WTC11 (cell line): ENCODE measurements at places on chromosomes 16 and 17. TPM values are rescaled to one million over a fixed set of nuclear protein-coding genes. Genes with fewer than 3 reads are reported as not detected.
A peak's percentile ranks its signal among the peaks of the same experiment; 100 is the strongest.

DNA sequence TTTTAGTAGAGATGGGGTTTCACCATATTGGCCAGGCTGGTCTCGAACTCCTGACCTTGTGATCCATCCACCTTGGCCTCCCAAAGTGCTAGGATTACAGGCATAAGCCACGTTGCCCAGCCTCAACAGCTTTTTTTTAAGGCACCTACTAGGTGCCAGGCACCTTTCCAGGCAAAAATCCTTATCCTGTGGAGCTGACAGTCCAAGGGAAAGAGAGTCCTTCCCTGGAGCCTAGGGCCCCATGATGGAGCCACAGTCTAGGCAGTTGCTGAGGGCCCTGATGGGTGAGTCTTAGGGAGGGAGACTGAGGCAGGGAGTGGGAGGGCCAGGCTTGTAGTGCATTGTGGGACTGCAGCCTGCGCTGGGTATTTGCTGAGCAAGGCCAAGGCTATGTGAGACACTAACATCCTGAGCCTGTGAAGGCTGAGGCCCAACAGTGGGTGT is 79.6 kb upstream of the TOB1 start:
- DNase-seq = no peak

PIK3R5 gene
- 5.9 to 7.5 TPM (median 5.9 TPM) in 3 replicates for total RNA-seq

- DNase-seq = peak; percentile 95
These were observed 20.3 kb upstream of the ZNF287 start for GRCh38 chr17:16589097-16589969.

DNA sequence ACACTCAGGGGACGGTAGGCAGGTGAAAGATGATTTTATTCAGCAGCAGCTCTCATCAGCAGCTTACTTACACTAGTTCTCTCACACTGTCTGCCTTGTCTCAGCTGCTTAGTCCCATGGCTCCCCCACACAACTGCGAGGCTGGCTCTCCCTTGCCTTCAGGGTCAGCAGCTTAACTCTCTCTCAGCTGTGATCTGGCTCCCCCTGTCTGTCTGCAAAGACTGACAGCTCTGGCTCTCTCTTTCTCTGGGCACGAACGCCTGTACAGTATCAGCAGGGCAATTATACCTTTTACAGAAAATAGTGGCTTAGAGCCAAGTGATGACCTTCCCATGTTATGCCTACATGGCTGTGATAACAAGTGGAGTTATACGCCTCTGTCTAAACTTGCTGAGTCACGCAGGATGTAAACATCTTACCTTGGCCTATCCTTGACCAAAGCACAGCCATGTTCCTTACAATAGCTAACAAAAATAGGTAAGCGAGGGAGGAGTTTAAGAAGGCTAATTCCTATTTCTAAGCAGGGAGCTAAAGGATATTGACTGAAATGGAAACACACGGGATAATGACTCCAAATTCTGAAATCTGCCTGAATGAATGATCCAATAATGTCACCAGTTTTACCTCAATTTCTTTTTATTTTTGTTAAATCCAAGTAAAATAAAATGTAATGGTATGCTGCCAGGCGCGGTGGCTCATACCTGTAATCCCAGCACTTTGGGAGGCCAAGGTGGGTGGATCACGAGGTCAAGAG is 1.1 kb upstream of the NDUFAB1 start:
- peak; percentile 52 for DNase-seq

DNA sequence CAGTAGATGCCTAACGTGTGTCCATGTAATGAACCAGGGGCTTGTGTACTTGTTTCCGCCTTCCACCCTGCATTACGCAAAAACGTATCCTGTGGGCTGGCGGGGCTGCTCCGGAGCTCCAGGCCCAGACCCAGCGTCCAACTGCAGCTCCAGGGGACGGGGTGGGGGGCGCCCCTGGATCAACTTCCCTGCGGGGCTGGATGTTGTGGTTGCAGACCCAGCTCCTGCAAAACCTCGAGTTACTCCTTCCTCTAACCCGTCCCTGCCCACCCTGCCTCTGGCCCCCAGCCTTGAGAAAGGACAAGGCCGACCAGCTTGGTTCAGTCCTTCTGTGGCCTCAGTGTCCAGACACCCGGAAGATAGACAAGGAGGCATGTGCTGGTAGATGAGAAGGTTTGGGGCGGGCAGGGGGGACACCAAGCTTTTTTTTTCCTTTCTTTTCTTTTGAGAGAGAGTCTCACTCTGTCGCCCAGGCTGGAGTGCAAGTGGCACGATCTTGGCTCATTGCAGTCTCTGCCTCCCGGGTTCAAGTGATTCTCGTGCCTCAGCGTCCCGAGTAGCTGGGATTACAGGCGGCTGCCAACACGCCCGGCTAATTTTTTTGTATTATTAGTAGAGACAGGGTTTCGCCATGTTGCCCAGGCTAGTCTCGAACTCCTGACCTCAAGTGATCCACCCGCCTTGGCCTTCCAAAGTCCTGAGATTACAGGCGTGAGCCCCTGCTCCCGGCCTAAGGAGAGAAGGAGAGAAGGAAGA is 731 bp upstream of the EXOC7 start:
- no peak for DNase-seq

JPH3 gene
- 37.9 to 41.2 TPM (median 39.0 TPM) in 3 replicates for total RNA-seq

DNA sequence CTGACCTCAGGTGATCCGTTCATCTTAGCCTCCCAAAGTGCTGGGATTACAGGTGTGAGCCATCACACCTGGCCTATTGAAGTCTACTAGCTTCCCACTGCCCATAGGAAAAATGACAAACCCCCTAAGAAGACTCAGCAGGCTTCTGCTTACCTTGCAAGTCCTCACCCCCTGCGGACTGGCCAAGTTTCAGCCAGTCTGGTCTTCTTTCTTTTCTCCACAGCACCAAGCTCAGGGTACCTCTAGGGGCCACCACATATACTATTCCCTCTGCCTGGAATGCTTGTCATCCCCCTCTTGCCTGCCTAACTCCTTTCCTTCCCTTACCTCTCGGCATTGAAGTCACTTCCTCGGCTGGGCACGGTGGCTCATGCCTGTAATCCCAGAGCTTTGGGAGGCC is 31.2 kb downstream of the ABCC3 start:
- no peak for DNase-seq

DNA sequence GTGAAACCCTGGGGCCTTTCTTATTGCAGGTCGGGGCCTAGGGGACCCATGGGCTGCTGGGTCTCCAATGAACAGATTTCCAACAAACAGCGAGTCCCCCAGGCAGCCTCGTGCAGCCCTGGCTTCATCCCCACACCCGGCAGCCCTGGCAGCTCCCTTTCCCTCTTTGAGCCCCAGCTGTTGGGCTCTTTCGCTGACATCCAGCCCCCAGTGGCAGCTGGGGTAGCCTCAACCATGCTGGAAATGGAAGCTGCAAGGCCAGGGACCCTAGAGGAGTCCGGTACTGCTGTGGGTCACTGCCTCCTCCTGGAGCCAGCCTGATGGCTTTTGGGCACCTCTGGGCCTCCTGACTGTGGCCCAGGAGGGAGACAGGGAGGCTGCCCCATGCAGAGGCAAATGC is 5.9 kb downstream of the RPUSD1 start:
- DNase-seq = no peak

DNA sequence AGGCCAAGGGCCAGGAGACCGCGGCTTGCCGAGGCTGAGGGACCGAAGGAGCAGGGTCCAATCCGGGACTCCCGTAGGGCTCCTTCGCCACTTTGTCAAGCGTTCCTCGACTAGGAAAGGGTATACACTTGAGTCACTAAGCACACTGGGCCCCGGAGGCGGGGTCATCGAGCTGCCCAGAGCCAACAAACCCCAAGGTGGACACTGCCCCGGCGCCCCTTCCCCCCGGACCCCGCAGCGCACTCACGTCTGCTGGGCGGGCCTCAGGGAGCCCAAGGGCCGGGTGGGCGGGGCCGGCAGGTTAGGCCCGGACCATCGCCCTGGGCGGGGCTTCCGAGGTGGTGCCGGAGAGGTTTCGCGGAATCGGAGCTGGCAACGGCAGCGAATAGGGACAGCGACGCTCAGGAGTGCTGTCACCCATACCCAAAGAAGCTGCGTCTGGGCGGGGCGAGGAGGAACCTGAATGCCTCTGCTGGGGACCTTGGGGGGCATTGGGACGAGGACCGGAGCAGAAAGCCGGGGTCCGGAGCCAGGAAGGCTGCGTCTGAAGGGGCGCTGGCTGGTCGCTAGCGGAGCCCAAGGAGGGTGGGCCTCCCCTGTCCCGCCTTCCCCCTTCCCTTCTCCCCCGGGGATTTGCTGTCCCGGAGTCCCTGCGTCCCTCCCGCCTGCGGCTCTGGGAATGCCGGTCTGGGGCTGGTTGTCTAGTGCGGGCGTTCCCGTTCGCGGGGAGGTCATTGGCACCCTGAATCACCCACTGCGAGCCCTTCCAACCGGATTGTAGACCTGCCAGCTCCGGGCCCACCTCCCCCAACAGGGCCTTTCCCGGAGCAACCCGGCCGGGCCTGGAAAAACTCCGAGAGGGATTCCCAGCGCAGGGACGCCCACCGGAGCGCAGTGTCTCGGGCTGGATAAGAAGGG is 118.2 kb upstream of the SMURF2 start:
- peak; percentile 87 for DNase-seq

GRCh38 chr17:2094891-2095535 is 40.1 kb downstream of the HIC1 start:
- peak; percentile 35 for DNase-seq

COQ9 gene
- total RNA-seq = 39.2 to 40.2 TPM (median 39.8 TPM) in 3 replicates

RARA gene
- 14.3 to 20.7 TPM (median 15.8 TPM) in 3 replicates for total RNA-seq

CEMP1 gene
- 0.14 to 0.32 TPM (median 0.15 TPM) in 3 replicates for total RNA-seq

DNA sequence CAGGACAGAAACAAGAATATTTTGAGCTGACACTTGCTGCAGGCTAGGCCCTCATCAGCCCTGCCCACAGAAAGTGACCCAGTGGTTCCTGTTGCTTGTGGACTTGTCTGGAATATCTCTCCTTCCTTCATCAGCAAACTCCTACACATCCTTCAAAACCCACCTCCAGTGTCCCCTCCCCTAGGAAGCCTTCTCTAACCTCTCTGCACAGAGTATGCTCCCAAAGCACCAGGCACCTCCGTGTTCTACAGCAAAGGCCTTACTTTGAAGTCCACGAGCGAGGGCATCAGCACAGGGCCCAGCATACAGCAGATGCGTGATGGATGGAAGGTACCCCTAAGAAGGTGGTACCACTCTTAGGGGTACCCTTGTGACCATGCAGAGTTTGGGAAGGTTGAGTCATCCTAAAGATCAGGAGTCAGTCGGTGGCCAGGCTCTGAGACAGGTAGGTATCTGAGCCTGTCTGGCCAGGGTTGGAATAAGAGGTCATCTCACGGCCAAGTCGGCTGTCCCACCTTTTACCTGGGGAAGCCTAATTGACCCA is 2.0 kb downstream of the CCDC102A start:
- peak; percentile 6 for DNase-seq

DNA sequence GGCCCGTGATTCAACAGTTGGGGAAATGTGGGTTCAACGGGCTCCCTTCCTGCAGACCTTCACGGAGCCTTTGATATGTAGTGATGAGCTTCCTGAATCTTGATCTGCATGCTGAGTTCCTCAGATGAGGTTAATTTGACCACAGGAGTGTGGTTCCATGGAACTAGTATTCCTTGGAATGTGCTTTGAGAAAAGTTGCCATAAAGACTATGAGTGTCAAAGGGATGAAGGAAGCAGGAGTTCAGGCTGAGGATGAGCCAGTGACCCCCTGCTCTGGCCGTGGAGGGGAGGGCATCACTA is 229.2 kb downstream of the MSI2 start:
- no peak for DNase-seq

TAC4 gene
- total RNA-seq = not detected in 3 replicates

- no peak for DNase-seq
These were observed 39.7 kb downstream of the TBCD start for GRCh38 chr17:82791532-82791931.

- DNase-seq = no peak
These were observed 5.4 kb downstream of the KCTD5 start for GRCh38 chr16:2687531-2688308.

DNA sequence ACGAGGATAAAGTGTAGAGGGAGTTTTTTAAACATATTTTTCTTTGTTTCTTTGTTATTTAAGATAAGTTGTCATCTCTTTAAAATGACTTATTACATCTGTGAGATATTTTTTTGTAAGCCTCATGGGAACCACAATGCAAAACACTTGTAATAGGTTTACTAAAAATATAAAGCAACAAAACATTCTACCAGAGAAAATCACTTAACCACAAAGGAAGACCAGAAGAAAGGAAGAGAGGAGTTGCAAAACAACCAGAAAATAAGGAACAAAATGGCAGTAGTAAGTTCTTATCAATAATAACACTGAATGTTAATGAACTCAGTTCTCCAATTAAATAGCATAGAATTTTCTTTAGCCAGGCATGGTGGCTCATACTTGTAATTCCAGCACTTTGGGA is 22.9 kb downstream of the DHRS7B start:
- no peak for DNase-seq

TBC1D3G gene
- total RNA-seq = not detected in 3 replicates

DNA sequence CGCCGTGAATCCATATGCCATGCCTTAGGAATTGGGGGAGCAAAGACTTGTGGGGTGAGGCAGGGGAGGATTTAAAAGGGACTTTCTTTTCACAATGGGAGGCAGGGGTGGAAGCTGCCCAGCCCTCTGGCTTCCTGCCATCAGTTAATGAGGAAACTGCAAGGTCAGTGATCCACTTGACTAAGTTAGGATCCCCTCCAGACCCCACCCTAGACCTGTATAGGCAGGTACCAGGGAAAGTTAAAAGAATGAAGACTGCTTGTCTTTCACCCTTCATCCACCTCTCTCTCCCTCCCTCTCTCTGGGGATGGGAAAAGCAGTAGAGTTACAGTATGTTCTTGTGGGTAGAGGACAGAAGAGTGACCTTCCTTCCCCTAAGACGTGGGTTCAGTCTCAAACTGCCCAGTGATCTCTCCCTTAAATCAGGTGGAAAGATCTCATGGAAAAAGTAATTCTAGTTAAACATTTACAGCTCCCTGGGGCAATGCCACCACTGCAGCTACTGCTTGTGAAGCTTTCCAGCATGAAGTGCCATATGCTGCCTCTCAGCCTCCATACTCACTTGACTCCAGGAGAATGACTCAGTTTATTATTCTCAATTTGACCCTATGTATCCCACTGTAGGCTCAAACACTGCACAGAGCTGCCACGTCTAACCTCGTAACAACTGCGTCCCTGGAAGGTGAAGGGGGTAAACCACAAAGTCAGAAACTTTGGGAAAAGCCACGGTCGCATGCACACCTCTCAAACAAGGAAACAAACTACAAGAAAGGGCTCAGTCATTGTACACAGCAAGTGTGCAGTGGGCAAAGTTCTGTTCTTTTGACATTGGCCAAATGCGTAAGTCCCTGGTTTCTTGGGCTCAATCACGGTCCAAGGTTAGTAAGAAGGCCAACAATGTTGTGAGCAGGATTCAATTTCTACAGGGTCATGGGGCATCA is 1.2 kb downstream of the COA3 start:
- no peak for DNase-seq

DNA sequence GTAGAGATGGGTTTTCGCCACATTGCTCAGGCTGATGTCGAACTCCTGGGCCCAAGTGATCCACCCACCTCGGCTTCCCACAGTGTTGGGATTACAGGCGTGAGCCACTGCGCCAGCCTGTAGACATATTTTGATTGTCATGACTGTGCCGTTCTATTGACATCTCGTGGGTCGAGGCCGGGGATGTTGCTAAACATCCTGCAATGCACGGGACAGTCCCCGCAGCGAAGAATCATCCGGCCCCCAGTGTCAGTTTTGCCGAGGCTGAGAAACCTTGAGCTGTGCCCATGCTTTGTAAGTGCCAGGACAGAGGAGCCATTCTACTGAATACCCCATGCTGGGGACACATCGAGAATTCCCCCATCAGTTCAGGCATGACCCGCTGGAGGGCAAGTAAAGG is 69.1 kb upstream of the GSE1 start:
- DNase-seq = no peak

GRCh38 chr16:27152121-27152520 is 51.2 kb upstream of the KDM8 start:
- no peak for DNase-seq
